ENCODE measurements at places on chromosomes 2 and 18. TPM values are rescaled to one million over a fixed set of nuclear protein-coding genes. Genes with fewer than 3 reads are reported as not detected.

EMILIN1 gene
- total RNA-seq = 394 TPM

WDCP gene
- total RNA-seq = 13.5 TPM

KIAA2012 gene
- 0.09 TPM for total RNA-seq

SERPINB11 gene
- not detected for total RNA-seq

LGALSL gene
- 3.1 TPM for total RNA-seq

CARF gene
- 6.4 TPM for total RNA-seq

SKA1 gene
- total RNA-seq = 0.59 TPM

LCT gene
- total RNA-seq = not detected

CRYGD gene
- total RNA-seq = not detected

C18orf54 gene
- 8.6 TPM for total RNA-seq

RAB12 gene
- total RNA-seq = 58.2 TPM

ASB18 gene
- not detected for total RNA-seq

DTNB gene
- total RNA-seq = 3.3 TPM
